ENCODE measurements at places on chromosomes 13 and 19.

- no peak for DNase-seq
Measured at GRCh38 chr13:50618206-50618605, 225.3 kb downstream of the DLEU7 start.

DNA sequence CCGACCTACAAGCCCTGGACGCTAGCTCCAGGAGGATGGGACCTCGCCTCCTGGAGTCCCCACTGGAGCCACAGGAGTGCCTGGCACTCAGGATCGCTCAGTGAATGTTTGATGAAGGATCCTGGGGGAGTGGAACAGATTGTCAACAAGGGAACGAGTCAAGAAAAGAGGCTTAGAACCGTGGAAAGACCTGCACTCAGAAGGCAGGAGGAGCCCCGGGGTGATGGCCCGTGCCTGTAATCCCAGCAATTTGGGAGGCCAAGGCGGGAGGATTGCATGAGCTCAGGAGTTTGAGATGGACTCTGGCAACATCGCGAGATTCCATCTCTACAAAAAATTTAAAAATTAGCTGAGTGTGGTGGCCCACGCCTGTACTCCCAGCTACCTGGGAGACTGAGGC lies 38.9 kb downstream of the ATP12A start:
- no peak for DNase-seq

DNA sequence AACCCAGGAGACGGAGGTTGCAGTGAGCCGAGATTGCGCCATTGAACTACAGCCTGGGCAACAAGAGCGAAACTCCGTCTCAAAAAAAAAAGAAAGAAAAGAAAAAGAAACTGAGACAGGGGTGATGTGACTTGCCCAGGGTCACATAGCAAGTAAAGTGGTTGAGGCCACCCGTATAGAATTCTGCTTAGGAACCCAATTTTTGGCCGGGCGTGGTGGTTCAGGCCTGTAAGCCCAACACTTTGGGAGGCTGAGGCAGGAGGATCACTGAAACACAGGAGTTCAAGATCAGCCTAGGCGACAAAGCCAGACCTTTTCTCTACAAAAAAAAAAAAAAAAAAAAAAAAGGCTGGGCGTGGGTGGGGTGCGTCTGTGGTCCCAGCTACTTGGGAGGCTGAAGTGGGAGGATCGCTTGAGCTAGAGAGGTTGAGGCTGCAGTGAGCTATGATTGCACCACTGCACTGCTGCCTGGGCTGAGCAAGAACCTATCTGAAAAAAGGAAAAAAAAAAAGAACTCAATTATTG lies 1.3 kb downstream of the SNRPA start:
- no peak for DNase-seq

GRCh38 chr13:111175372-111175771 lies 60.3 kb downstream of the ARHGEF7 start:
- no peak for DNase-seq
